ENCODE measurements at places on chromosomes 2 and 18. TPM values are rescaled to one million over a fixed set of nuclear protein-coding genes. Genes with fewer than 3 reads are reported as not detected.

- no peak for DNase-seq
Measured at GRCh38 chr2:12624905-12625598, 91.7 kb upstream of the TRIB2 start.

DNA sequence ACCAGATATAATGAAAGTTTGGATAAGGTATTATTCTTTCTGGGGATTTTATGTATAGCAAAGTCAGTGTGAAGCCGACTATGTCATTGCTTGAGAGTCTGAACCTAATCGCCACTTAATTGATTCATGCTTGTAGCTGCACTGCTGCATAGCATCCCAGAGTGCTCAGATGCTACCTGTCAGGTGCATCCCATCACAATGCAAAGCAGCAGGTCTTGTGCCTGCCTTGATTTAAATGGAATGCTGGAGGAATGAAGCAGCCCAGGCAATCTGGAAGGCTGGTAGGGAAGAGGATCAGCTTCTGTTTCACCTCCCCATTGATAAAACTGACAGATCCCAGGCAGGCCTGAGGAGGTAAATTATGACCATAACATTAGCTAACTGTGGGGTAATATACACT lies 40.4 kb upstream of the ATIC start:
- no peak for DNase-seq

DNA sequence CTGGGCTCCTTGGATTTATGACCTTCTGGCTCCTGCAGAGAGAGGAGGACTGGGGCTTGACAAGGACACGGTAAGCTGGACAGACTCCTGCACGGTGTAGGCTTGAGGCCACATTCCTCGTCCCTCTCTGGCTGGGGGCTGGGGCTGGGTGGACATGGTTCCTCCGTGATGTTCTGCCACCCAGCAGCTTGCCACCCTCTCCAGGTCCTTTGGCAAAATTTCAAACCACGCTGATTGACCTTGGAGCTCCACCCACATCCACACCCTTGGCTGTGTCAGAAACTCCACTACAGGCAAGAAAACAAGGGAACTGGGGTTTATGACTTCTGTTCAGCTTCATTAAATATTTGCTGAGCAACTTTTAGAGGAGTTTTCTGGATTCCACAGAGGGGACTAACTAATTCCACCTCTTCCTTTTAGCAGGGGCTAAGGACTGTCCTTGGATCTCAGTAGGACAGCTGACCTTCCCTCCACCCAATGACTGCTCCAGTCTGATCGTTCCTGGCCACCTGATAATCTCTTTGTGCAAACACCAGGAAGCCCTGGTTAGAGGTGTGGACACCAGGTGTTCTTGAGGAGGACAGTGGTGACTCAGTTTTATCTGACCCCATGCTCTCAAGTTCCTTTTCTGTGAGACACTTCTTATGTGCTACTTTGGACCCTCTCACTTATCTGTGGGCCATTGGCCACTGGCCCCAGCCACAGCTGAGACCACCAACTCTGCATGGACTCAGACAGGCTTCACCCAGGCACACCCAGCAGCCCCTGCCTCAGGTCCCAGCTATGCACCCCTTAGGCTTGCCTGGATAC lies 29.3 kb downstream of the GPR55 start:
- DNase-seq: no peak

DNA sequence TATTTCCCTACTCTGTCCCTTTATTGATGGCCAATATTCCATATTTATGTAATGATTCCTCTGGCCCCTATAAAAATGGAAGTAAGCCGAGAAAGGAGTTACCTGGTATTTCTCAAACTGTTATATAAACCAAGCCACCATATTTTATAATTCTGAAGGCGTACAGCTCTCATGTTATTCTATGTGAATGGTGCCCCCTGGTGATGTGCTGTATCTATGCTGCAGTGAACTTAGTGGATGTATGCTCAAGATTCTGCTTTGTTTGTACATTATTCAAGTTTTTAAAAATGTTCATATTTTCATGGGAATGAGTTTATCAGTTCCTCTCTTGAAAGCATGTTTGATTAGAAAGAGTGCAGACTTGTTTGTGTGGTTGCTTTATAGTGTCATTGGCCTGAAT lies 194.5 kb upstream of the LRRTM1 start:
- DNase-seq: peak; percentile 6

- DNase-seq: no peak
Measured at GRCh38 chr2:173843526-173843925, 121.6 kb downstream of the SP3 start.

- DNase-seq: no peak
Measured at GRCh38 chr2:30218814-30219213, 12.5 kb upstream of the LBH start.

GRCh38 chr2:85131116-85131515 lies 2.1 kb upstream of the TCF7L1 start:
- DNase-seq: no peak

- DNase-seq: peak; percentile 36
Measured at GRCh38 chr2:223580951-223581350, 21.2 kb downstream of the SCG2 start.

Gene ABCB11
- not detected for total RNA-seq
